AG10803 (cell line): ENCODE measurements at places on chromosomes 3 and 15.

DNA sequence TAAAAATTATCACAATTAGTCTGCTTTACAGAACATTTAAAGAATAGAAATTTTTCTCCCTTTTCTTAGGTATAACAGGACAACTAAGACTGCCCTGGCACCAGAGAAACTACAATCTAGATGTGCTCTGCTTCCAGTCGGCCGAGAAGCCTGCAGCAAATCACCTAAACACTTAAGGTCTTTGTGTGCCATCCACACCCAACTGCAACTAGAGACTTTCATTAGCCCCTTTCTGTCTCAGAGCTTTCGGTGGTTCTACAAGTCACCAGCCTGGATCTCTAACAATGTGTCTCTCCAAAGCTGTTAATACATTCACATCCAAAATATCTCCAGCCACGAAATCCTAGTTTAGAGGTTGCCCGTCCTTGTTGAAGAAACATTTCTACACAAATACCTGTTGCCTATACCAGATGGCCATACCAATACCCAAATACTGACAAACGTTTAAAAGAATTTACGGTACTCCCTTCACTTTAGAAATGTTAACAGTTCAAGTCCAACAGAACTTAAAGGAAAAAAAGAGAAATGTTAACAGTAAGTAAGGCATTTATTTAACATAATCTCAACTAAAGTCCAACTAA is 6.7 kb downstream of the PRC1 start:
- DNase-seq = no peak

DNA sequence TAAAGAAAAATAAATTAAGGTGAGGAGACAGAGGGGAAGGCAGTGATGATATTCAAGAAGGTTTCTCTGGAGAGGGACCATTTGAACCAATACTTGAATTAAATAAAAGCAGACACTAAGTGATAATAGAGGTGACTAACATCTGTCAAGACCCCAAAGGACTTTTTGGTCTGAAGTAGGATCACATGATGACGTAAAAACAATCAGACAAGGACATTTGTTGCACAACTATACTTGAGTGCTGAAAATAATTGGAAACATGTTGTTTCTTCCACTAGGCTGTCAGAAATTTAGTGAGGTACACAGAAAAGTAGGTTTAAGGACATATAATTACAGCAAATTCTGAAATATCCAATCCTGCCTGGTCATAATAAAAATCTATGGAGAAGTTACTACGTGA is 179.5 kb downstream of the WNT5A start:
- peak; percentile 65 for DNase-seq

GRCh38 chr3:34675383-34676120 is 877.1 kb downstream of the PDCD6IP start:
- peak; percentile 29 for DNase-seq

- no peak for DNase-seq
Observed at GRCh38 chr15:48644467-48644826, 1.1 kb downstream of the FBN1 start.

DNA sequence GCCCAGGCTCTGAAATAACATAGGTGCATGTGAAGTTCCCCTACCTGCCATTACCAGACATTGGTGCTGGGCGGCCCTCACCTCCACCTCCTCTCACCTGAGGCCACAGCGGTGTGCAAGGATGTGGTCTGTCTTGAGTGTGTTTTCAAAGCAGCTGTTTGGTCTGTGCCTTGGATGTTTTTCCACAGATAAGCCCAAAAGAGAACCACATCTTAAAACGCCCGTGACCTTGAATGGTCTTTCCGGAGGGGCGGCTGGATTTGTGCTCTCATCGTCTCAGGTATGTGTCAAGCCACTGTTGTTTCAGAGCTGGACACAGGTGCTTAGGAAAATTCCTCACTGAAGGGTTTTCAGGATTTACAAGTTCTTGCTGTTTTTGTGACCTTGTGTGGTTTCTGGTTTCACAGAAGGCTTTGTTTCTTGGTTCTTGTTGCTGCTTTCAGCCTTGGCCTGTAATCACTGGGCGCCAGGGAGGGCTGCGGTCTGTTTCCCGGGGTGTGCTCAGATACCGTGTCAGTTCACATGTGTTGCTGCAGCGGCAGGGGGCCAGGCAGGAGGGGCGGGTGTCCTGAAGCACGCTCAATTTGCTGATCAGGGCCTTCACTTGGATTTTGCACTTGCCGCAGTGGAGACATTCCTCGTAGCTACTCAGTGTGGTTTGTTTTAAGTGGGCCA is 128.4 kb downstream of the IGF1R start:
- DNase-seq = peak; percentile 85

GRCh38 chr15:101641894-101642293 is 10.3 kb downstream of the TM2D3 start:
- DNase-seq = peak; percentile 35

DNA sequence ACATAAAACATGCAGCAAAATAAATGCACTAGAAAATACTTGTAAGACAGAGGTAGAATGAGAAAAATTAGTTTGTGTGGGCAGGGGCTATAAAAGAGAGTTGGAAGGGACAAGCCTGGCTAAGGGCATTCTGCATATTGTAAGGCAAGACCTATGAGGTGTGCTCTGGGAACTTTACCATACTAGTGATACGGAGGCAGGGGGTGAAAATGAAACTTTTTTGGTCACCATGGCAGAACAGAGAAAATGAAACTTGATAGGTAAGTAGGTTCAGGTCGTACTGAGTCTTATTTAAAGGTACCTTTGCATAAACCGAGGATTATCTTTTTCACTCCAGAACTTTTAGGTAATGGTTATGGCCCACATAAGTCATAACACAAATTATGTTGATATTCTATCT is 74.7 kb upstream of the ACKR4 start:
- DNase-seq = no peak

DNA sequence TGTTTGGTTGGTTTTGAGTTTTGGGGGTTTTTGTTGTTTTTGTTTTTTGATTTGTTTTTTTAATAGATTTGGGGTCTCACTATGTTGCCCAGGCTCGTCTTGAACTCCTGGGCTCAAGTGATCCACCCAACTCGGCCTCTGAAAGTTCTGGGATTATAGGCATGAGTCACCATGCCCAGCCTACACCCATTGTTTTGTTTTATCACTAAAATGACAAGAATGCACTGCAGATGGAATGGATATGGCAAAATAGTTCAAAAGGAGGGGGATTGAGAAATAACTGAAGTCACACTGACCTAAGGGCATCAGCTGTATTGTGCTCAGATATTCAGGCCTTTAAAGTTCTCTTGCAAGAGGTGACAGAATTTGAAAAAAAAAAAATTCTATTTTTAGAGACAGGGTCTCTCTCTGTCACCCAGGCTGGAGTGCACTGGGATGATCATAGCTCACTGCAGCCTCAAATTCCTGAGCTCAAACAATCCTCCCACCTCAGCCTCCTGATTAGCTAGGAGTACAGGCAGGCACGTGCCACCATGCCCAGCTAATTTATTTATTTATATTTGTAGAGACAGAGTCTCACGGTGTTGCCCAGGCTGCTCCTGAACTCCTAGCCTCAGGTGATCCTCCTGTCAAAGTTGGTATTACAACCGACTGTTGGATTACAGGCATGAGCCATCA is 4.4 kb upstream of the RASA2 start:
- peak; percentile 94 for DNase-seq

DNA sequence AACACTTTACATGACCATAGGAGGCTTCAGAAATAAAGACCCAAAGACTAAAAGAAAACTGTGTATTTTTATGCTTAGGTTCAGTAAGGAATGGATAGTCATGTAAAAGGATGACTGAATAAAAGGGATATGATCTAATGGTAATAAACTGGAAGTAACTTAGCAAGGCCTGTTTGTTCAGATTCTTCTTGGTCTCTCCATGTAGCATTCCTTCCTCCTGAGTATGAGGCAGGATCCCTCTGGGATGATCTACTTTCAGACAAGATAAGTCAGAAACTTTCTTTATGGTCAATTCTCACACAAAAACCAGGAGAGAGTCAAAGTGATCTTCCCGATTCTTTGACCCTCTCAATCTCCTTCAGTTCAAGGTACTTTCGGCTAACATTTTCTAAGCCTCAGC is 340.8 kb upstream of the DCBLD2 start:
- DNase-seq = peak; percentile 79

DNA sequence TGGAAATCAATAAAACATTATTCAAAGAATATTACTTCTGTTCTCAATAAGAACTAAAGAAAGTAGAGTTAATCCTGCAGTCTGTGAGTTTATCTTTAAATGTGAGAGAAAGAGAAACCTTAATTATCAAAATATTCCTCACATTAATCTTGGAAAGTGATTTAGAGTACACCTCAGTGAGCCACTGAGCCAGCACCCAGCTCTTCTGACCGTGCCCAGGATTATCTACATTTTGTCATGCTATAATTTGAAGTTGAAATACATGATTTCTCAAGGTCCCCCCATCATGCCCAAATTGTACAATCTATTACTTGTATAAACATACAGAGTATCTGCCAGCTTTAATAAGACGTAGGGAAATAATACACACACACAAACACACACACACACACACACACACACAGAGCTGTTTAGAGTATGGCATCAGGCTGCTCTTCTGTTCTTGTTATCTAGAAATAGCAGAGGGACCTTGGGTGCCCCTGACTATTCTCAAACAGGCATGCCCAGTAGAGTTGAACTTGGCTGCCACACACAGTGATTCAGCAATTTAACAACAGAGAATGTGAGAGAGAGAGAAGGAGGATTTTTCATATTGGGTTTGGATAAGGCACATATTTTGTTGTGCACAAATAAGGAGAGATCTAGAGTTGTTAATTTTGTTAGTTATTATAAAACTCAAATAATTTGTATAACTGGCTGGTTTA is 74.4 kb downstream of the P2RY1 start:
- DNase-seq = peak; percentile 25

DNA sequence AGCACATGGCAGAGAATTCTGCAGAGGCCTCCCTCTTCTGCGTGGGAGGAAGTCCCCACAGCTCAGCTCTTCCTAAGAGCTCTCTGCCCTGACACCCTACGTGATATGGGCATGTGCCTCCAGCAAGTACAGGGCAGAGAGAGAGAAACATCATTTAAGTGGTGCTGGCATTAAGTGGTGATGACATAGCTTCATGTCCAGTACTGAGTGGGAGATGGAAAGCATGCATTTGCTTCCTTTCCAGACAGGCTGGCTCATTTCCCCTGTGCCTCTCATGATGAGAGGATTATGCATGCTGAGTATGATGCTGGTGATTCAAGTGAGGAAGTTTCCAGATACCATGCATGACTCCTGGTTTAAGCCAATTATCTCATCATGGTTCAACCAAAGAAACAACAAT is 26.9 kb downstream of the BFSP2 start:
- peak; percentile 58 for DNase-seq

GRCh38 chr15:52243697-52244555 is 51.7 kb downstream of the MYO5C start:
- DNase-seq = no peak

- no peak for DNase-seq
Observed at GRCh38 chr3:51931756-51932155, 9.9 kb downstream of the RRP9 start.

GRCh38 chr3:123803521-123803920 is 80.6 kb downstream of the MYLK start:
- DNase-seq = no peak

DNA sequence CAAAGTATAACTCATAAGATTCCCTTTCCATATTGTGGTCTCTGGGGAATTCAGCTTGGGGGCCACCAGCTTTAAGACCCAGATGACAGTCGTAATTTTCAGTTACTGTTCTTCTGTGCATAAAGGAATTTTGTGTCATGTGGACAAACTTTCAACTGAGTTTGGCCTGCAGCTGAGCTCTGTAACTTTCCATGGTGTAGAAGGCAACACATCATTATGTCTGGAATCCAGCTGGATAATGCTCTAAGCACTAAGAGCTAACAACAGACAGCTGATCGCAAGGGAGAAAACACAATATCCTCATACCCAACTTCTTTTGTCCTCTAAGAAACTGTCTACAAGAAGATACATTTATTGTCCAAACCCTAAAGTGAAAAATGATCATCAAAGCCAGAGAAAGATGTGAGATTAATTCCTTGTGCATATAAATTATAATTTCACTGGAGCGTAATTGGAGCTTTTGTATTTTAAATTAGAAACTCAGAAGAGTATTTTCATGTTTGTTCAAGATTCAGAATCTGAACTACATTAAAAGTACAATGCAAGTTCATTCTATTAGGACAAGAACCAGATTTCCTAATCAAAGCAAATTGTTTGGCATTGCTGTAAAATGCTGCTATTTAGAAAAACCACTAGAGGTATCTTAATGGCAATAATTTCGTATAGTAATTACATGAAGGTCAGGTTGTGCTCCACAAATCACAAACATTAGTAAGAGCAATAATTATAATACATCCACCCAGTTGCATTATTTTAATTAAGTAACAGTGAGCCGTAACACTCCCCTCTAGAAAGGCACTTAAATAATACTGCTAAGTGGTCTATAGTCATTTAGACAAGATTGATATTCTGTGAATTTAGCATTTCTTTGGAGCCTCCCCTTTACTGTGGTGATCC is 218.8 kb downstream of the ATP8B4 start:
- DNase-seq = peak; percentile 76

GRCh38 chr15:42804739-42805138 is 67.8 kb upstream of the CDAN1 start:
- DNase-seq = no peak

DNA sequence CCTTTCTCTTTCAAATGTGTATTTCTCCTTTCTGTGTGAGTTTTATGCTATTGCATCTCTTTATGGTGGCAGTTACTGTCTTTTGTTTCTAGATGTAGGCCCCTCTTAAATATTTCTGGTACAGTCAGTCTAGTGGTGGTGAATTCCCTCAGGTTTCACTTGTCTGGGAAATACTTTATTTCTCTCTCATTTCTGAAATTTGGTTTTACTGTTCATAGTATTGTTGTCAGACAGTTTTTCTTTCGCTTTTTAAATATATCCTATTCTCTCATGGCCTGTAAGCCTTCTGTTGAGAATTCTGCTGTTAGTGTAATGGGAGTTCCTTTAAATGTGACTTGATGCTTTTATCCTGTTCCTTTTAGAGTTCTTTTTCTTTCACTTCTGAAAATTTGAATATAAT is 874.0 kb downstream of the PLOD2 start:
- DNase-seq = no peak
